ENCODE measurements at places on chromosomes 1 and 21.

GRCh38 chr1:227562933-227563323 lies 428 bp upstream of the ZNF678 start:
- DNase-seq, result no peak

DNA sequence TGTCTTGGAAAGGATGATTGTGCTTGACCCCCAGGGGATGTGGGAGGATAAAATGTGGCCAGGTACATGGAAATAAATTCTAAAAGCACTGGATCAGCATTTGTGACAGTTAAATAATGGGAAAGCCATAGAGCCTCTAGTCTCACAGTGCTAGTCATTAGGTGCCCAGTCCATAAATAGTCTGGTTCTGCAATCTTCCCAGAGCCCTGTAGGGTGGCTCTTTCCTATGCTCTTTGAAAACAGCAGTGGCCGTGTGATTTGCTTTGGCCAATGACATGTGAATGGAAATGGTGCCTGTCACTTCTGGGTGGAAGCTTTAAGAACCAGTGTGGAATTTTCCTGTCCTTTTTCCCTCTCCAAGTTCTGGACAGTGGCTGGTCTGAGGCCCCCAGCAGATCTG lies 113.2 kb downstream of the TRABD2B start:
- DNase-seq, result no peak

GRCh38 chr1:16092923-16093511 lies 19.6 kb upstream of the FAM131C start:
- DNase-seq, result no peak

GRCh38 chr1:39727932-39728317 lies 10.8 kb upstream of the PPIE start:
- DNase-seq, result no peak

DNA sequence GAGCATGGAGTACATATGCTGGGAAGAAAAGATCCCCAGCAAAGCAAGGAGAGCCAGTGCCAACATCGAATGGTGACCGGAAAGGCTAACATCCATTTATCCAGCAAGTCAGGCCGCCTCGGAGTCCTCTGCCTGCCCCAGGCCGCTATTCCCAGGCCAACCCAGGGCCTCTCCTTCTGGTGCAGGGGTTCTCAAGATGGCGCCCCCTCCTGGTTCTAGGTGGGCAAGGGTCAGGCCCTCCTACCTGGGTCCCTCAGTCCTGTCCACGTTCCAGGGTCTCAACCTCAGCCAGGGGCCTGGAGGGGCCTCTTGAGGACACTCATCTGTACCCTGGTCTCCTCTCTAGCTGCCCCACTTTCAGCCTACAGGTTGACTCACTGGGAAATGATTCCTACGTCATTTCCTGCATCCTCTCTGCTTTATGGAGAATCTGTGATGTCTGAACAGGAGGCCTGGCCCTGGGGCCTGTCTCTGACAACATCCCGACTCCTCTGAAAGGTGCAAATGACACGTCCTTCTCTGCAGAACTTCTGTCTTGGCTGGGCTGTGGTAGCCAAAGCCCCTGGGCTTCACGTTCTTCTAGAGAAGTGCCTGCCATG lies 145.3 kb downstream of the PSMG1 start:
- no peak for DNase-seq

DNA sequence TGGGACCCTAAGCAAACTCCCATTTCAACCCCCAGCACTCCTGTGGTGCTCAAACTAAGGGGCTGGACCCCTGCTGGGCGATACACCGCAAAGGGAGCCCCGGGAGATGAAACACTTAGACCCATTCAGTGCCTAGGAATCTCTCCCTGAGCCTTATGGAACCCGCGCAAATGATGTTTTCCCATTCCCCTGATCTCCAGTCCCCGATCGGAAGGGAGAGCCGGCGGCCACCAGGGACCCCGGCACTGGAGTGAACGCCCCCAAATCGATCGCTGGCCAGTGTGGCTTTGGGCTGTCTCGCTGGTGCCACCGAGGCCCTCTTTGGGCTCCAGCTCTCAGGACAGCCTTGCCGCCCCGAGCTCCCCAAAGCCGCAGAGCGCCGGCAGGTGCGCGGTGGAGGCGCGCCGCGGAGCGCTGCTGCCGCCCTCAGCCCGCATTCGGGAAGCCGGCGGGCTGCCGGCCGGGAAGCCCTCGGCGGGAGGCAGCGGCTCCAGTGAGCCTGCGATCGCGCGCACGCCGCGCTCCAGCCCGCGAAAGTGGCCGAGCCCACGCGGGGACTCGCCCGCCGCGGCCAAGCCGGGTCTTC lies 1.1 kb downstream of the PLXNA2 start:
- no peak for DNase-seq

- DNase-seq, result no peak
Observed at GRCh38 chr21:42552407-42553336, 39.0 kb downstream of the SLC37A1 start.

- no peak for DNase-seq
Observed at GRCh38 chr21:38661197-38661871, 144.4 kb upstream of the ETS2 start.

DNA sequence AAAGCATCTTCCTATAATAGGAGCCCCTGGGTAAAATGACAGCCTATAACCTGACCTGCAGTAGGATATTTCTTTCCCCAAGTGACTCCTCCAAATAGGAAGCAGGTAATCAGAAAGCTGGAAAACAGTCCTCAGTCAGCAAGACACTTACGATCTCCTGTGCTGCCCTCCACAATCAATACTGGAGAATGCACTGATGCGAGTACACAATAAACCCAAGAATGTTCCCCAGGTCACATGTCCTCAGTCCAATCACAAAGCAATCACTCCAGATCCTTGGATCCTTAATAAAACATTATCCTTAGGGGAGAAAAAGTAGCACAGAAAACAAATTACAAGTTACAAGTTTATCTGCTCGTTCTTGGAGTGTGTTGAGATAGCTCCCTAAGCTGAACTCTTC lies 233.1 kb downstream of the SLC45A1 start:
- no peak for DNase-seq

- no peak for DNase-seq
Observed at GRCh38 chr1:189312499-189312898, 1165.2 kb downstream of the BRINP3 start.
